ENCODE measurements at places on chromosomes 5 and 9.
A peak's percentile ranks its signal among the peaks of the same experiment; 100 is the strongest.

DNA sequence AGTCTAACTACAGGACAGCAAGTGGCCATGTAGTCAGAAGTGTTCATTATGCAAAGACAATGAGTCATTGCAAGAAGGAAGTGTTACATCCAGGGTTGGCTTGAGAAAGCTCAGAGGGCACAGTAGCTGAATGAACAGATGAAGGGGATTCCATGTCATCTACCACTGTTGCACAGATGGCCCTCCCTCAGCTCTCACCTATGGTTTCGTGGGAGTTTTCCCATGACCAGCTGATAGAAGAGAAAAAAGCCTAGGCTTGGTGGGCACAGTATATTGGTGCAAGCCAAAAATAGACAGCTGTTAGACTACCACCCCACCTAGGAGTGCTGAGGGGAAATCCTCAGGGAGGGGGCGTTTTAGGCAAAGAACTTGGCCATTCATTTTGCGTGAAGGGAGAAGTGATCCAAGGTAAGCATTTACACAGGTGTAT is 217.0 kb downstream of the DMRT2 start:
- no peak for DNase-seq

DNA sequence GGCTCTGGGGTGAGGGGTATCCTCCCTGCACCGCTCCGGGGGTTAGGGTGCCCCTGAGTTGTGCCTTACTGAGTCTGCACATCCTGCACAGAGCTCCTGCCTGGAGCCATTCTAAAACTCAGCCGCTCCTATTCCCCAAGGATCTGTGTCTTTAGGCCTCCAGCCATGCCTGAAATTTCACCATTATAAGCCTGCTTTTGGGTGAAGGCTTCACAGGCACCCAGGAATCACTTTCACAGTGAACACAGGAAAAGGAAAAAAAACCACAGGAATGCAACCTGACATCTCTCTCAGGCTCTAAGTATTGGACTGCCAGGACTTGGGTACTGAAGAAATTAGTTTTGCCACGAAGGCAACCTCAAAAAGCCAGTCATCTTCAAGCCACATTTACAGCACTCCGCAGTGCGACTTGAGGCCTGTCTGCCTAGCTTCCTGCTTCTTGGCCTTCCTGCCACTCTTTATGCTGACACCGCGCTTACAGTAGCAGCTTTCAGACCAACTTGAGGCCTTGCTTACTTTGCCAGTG is 30.9 kb downstream of the GALNT10 start:
- peak; percentile 34 for DNase-seq

DNA sequence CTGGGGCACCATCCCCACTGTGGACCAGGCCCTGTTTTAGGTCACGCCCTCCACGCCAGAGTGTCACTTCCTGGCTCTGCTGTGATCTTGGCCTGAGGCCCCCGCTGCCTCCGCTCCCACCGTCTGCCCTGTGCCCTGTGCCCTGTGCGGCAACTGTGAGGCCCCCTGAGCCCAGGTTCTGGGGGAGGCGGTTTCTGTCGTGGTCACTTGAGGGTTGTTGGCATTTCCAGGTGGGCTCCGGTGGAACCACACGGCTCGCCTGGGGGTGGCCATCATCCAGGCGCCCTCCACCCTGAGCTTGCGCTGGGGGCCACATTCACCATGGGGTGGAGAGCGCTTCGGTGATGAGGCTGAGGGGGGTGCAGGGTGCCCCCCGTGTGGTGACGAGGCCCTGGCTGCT is 6.6 kb downstream of the DPP7 start:
- no peak for DNase-seq

DNA sequence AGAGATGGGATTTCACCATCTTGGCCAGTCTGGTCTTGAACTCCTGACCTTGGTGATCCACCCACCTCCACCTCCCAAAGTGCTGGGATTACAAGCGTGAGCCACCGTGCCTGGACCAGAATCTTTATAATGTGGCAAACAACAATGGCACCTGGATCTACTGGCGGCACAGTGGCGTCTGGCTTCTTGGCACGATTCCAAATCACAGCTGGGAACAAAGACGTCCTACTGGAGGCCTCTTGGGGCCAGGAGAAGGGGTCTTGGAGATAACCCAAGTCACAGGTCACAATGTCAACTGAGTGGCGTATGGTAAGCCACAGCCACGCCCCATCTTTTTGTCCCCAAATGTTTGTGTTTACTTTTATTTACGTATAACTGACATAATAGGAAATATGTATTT is 77.8 kb upstream of the RAPGEF1 start:
- DNase-seq = no peak

DNA sequence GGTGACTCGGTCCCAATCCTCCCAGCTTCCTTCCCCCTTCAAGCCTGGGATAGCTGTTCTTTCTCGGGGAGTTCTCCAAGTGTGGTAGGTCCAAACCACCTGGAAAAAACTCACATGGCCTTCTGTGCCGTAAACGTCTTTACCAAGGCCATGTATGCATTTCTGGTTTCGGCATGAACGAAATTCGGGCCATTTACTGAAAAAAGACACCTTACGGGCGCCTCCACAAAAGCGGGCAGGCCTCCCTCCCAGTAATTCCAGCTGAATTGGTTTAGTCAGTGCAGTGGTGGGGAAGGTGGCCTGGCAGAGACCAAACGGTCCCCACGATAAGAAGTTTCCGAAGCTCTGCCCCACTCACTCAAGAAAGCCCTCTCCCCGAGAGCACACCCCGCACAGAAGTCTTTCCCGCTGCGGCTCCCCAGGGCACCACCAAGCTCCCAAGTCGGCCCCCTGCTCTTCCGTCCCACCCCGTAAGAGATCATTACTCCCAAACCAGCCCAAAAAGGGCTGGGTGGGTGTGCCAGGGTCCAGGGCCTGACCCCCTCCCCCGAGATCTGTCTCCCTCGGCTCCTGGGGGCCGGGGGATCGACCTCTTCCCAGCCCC is 86.3 kb upstream of the MELK start:
- no peak for DNase-seq
